ENCODE measurements at places on chromosomes 1 and 21.

DNA sequence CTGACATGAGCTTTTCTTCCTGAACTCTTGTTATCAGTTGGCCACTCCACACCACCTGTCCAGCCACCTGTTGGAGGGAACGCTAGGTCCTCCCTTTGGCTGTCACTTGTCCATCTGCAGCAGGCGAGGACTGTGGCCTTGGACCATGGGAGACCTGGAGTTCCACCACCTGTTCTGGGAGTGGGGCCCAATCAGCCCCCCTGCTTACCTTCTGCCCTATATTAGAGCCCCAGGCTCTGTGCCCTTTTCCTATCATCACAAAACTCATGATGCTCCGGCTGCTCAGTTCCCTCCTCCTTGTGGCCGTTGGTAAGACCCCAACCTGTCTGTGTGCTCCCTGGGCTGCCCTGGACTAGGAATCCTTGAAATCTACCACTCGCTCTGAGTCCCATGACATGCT lies at the start of gene CELA3A:
Gene CELA3A (plus strand): TSS at position 249 of the 400 bp plus-strand sequence. CDS start 18 bp downstream, at position 267.
- no peak for DNase-seq

GRCh38 chr1:7680955-7681268 lies 90.2 kb upstream of the VAMP3 start:
- DNase-seq = no peak

DNA sequence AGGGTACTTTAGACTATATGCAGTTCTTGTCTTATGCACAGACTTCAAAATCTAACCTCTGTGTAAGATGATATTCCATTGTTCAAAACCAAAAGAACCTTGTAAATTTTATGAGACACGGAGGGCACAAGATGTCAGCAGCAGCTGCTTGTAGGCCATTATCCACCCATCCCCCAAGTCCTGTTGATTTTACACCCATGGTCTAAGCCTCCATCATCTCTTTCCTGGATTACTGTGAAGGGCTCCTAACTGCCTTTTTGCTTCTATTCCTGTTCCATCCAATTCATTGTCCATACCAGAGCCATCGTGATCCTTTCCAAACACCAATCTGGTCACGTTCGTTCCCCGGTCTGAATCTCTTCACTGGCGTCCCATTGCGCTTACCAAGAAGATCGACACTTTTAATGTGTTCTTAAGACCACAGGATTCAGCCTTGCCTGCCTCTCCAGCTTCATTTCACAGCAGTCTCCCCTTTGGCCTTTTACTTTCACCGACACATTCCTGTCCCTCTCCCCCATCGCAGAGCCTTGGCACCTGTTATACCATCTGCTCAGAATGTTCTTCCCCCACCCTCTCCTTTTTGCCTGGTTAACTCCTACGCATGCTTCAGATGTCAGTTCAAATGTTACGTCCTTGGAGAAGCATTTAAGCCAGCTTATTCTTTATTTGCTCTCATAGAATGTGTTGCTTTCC lies 107.3 kb upstream of the POU3F1 start:
- DNase-seq = no peak

GRCh38 chr1:201226859-201227488 lies 36.4 kb downstream of the IGFN1 start:
- no peak for DNase-seq

- no peak for DNase-seq
Measured at GRCh38 chr1:47703156-47703825, 265.4 kb downstream of the FOXD2 start.

- DNase-seq = no peak
Measured at GRCh38 chr1:243827206-243827605, 22.8 kb downstream of the AKT3 start.

DNA sequence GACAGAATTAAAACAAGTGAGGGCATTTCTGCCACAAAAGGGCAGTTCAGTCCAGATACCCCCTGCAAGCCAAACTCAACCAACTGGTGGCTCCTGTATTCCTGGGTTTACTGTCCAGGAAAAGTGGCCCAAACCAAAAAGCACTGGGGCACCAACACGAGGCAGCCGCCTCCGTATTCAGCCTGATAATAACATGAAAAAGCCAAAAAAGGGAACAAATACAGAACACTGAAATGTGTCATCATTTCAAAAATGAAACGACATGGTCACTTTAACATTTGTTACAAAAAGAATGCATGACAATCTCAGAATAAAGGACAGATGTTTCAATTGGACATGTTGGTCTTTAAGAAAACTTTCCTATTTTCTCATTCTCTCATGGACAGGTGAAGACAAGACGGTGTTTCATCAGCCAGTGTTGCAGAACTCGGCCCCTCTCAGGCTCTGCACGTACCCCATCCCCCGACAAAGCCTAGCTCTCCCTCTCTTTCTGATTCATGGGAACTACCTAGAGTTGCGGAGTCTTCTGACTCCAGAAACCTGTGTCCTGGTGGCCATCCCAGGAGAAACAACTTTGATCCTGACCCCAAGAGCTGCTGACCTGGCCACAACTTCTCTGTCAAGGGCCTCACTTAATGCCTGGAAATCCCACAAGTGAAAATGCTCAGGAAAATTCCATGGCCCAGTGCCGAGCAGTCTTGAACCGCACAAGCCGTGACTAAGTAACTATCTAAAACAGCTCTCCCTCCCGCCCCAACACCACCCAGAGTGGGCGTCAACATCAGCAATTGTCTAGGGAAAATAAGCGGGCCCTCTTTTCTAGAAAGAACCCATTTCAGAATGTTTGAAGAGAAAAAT lies 27.1 kb downstream of the ZBTB17 start:
- DNase-seq = no peak

GRCh38 chr1:59520194-59520593 lies 223.3 kb downstream of the FGGY start:
- DNase-seq = no peak

DNA sequence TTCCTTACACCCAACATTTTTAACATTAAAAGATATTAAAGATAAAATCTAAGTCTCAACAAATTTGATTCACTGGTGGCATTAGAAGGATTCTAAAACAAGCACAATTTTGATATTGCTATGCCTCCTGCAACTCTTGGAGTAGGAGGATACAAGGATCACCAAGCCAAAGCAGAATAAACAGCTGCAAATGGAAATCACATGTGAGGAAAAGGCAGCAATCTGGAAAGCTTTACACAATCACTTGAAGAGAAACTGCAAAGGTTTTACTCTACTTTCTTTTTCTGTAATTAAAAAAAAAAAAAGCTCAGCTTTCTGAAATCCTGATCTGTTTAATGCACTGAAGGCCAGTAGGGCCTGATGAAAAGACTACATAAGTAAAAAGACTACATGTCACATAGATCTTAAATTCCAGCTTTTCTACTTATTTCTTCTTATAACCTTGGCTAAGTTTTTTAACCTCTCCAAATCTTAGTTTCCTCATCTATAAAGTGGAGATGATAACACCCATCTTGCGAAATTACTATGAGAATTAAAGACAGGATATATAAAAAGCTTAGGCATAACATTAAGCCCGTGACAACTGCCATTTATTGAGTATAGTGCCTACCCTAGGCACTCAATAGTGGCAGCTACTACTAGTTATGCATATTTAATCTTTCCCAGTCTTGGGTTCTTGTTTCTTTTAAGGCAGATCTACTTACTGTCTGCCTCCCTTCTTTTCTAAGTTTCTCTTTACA lies 73.5 kb downstream of the EPS15 start:
- DNase-seq = no peak

DNA sequence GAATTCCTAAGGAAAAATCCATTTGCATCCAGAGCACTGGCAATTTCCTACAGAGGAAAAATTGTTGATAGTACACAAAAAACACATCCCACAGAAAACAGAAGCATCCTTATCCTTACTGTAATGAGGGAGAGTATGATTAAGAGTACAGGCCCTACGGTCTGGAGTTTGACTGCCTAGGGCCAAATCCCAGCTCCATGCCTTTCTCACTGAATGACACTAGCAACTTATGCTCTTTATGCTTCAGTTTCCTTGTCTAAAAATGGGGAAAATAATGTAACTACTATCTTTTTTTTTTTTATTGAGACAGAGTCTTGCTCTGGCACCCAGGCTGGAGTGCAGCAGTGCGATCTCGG lies 27.8 kb upstream of the CEP350 start:
- DNase-seq = no peak

DNA sequence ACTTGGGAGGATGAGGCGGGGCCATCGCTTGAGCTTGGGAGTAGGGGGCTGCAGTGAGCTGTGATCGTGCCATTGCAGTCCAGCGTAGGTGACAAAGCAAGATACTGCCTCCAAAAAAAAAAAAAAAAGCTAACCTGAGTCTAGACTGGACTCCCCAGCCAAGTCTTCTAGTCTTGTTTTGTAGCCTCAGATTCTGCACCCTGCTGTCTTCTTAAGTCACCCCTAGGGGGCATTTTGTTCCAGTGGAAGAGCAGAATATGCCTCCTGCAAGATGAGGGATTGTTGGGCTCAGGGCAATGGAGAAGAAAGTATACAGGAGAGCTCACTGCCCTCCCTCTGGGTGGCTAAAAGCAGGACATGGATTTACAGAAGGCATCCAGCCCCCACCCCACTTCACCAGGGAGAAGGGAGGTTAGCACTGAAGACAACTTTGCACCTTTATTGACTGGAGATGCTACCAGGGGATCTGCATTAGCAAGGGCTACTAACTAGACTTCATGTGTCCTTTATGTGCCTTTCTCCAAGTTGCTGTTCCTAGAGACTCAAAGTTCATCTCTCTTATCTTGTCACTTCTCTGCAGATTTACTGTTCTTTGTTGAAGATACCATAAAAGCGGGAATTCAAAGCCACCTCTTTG lies 15.3 kb upstream of the RNF187 start:
- no peak for DNase-seq

- no peak for DNase-seq
Measured at GRCh38 chr1:67485046-67485811, 55.0 kb upstream of the SERBP1 start.

DNA sequence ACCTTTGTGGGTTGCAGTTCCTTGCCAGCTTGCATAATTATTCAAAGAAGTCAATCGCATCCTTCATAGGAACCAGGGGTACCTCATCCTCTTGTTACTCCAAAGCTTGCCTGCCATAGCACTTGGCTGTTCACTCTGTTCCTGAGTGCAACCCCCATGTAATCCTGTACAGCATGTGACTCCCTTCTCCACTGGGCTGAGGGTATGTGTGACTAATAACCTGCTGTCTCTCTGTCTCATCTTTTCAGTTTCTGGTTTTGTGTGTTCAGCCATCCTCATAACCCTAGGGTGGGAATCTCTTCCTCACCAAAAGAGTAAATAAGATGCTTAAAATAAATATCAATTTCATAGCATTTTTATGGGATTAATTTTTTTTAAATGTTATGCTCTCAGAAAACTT lies 351.9 kb downstream of the S1PR1 start:
- DNase-seq = no peak

DNA sequence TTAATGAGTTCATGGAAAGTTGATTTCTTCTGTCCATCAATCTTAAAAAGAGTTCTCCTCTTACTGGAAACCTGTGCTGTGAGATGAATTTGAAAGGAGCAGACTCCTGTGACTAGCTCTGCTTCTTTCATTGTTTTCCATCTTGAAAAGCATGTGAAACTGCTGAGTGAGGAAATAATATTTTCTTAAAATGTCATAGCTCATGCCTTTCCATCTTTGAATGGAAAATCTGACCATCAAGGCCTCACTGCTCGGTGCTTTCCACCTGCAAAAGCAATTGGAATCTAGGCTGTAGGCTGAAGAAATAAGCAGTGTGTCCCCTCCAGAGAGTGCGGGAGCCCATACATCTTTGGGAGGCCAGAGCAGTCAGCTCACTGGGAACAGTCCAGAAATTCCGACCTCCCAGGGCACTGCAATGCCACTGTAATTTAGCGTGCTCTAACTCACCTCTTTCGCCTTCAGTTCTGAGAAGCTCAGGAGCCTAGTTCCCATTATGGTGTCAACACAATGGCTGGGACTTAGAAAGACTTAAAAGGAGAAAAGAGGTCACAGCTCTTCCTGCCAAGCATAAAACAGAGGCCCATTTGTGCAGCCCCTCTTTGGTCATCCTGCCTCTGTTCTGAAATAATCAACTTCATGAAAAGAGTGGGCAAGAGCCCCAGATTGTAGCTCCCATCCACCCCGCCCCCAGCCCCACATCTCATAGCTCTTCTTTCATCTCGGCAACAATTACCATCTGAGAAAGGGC lies 50.4 kb upstream of the F3 start:
- DNase-seq = no peak

DNA sequence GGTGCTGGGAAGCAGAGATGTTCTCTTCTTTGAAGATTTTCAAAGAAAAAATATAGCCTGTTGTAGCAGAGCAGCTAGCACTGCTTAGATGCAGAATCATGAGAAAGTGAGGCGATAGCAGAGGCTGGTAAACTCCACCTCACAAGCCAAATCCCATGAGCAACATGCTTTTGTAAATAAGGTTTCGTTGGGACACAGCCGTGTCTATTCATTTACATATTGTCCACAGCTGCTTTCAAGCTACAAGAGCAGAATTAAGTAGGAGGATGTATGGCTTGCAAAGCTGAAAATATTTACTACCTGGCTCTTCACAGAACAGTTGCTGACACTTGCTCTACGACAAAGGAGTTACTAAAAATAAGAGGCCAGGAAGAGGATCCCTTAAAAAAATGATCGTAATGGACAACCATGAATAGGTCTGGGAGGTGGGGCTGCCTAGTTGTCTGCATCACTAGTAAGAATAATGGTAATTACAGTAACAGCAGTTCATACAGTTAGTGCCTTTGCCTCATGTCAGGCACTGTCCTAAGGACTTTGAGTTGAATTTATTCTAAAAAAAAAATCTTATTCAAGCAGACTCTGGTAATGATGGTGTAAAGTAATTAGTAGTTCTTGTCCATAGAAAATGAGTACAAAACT lies 622.0 kb downstream of the KIF26B start:
- no peak for DNase-seq

DNA sequence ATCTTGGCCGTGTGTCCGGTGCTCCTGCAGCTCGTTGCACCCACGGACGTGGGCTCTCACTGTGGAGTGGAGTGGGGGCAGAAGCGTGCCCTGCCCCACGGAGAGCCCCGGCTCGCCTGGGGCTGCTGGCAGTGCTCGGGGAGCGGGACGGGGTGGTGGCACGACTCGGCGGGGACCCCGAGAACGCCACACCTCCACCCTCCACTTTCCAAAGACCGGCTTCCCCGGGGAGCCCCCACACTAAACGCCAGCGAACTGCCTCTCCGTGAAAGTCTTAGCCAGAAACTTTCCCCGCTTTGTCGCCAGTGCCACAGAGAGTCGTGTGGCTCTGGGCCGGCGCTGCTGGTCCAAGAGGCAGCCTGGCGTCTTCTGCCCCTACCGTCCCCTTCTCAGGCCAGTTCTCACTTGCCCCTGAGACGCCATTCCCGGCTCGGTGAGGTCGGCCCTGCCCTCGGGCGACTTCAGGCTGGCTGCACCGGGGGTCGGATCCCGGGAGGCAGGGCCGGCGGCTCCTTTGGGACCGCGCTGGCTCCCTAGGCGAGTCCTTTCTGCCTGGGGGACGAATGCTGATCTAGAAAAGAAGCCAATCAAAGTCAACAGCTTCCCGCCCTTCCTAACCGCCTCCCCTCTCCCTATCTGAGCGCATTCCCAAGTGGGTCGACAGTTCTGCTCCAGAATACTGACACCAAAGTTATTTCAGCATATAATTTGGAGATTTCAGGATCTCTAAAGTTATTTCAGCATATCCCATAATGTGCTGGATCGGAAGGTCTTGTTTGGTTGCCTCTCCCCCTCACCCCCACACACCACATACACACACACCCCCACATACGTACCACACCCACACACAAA lies 2.6 kb upstream of the SAMD13 start:
- DNase-seq = no peak

- no peak for DNase-seq
Measured at GRCh38 chr1:109427171-109427467, 871 bp upstream of the PSMA5 start.

Data from activated naive CD4-positive, alpha-beta T cell (primary cell).